ENCODE measurements at places on chromosomes 7 and 10. TPM values are rescaled to one million over a fixed set of nuclear protein-coding genes. Genes with fewer than 3 reads are reported as not detected.

Gene CHCHD1
- total RNA-seq = 40.1 TPM

Gene TRIM8
- 135 TPM for total RNA-seq

Gene LRRD1
- not detected for total RNA-seq

Gene CDNF
- total RNA-seq = 0.96 TPM

Gene GBX1
- total RNA-seq = not detected

Gene GIMAP1
- not detected for total RNA-seq

Gene MYL10
- total RNA-seq = 0.34 TPM

Gene CALHM1
- total RNA-seq = not detected

Gene PRKG1
- 6.2 TPM for total RNA-seq

Gene CYP2C19
- not detected for total RNA-seq

Gene NPSR1
- total RNA-seq = not detected

Gene VOPP1
- 192 TPM for total RNA-seq

Gene ANKRD30A
- not detected for total RNA-seq

Gene BICC1
- total RNA-seq = 20.7 TPM

Measured in LHCN-M2 (cell line).